ENCODE measurements at places on chromosomes 16 and 17.
A peak's percentile ranks its signal among the peaks of the same experiment; 100 is the strongest.

DNA sequence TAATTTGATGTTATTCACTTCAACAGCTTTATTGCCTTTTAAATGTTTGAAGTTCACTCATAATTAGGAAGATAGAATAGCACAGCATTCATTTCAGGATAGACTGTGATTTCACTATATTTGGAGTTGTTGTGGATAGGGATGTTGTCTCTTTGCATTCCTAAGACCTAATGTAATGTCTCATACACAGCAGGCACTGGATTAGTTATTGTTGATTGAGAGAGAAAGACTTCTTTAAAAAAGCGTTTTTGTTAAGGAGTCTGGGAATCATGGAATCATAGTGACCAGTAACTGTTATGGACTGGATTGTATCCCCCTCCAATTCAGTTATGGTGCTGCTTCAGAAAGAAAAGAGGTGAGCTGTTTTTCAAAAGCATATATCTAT lies 122.0 kb downstream of the USP22 start:
- DNase-seq: no peak

DNA sequence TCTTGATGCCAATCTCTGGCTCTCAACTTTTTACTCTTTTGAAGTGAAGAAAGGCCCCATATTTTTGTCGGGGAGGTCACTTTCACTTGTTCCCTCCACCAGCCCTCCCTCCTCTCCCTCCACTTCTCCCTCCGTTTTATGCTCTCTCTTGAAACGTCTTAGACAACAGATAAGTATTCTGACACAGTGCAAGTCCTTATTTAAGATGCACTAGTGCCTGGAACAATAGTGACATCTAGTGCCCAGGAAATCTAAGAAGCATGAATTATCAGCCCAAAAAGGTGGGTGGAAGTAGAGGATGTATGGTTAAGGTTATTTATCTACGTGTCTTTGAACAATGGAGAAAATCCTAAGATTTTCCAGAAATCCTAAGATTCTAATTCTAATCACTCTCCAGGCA lies 17.9 kb downstream of the PSME3IP1 start:
- DNase-seq: peak; percentile 75

- DNase-seq: no peak
Observed at GRCh38 chr16:21167360-21167759, 8.9 kb downstream of the LDAF1 start.

GRCh38 chr16:88197481-88198456 lies 185.0 kb upstream of the ZNF469 start:
- DNase-seq: no peak

DNA sequence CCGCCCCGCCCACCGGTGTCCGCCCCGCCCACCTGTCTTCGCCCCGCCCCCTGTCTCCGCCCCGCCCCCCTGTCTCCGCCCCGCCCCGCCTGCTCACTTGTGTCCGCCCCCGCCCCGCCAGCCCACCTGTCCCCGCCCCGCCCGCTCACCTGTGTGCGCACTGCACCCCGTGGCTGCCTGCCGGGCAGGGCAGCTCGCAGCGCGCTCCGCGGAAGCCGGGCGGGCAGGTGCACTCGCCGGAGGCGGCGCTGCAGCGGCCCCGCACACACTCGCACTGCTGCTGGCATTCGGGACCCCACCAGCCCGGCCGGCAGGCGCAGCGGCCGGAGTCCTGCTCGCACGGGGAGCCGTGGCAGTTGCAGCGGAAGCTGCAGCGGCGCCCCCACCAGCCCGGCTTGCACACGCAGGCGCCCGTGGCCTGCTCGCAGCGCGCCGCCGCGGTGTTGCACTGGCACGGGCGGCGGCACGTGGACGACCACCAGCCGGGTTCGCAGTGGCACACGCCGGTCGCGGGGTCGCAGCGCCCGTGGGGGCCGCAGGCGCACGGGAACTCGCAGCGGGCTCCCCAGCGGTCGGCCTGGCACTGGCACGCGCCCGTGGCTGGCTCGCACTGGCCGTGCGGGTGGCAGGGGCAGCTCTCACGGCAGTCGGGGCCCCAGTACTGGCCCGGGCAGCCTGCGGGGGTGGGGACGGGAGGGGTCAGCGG lies 2.1 kb downstream of the SCARF1 start:
- peak; percentile 73 for DNase-seq

GRCh38 chr16:1282324-1282973 lies 26.6 kb downstream of the TPSD1 start:
- no peak for DNase-seq

DNA sequence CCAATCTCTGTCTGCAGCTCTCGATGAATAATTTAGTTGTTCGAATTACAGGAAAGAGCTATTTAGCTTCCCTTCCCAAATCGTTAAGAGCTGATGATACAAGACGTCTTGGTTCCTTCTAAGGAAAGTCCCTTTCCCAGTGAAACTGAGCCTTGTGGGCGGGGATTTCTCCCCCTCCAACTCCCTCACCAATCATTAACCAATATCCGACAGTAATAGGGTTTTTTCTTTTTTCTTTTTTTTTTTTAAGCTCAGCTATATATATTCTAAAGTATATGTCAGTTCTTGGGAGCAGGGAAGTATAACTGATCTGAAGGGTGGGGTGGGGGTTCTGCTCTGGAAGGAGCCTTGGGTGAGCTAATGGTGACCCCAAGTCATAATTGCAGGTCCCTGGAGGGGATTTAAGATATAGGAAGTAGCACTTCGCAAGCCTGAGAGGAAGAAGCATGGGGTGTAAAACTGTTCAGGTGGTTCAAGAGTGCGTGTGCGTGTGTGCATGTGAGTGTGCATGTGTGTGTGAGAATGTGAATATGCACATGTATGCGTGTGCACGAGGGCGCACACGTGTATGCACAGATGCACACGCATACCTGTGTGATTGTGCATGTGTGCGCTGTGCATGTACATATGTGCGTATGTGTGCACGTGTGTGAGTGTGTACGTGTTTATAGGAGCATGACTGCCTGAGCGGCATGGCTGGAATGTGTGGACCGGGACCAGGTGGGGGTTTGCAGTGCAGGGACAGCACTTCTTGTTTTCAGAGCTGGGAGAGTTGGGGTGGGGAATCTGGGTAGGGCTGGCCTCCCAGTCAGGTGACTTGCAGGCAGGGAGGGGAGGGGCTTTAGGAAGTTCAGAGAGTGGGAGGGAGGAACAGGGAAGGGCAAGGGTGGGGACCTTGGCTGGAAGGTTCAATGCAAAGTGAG lies 42.7 kb downstream of the SOCS3 start:
- no peak for DNase-seq

DNA sequence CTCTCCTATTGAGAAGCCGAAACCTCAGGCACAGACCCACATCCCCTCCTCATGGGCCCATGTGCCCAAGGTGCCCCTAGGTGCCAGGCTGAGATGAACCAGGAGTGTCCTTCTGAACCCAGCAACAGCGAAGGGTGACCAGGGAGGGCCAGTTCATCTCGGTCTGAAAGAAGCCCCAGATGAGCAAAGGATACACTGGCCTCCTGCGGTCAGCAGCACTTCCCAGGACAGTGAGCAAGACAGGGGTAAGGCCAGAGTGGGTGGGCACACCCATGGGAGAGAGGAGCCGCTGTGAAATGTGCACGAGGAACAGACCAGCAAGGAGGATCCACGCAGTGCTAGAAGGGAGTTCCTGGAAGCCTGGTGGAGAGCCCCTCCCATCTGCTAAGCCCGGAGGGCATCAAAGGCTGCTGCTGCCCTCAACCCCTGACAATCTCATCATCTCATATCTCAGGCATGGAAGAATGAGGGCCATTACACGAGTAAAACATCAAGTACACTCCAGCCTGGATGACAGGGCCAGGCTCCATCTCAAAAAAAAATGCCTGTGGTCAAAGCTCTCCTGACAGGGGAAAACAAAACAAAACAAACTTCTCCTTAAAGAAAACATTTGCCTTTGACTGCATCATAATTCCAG lies 3.3 kb upstream of the HBZ start:
- no peak for DNase-seq

GRCh38 chr17:36885771-36886377 lies 51.4 kb upstream of the LHX1 start:
- no peak for DNase-seq

GRCh38 chr17:15006421-15007128 lies 258.6 kb downstream of the PMP22 start:
- no peak for DNase-seq

- no peak for DNase-seq
Observed at GRCh38 chr16:86958423-86958822, 358.8 kb downstream of the C16orf95 start.

DNA sequence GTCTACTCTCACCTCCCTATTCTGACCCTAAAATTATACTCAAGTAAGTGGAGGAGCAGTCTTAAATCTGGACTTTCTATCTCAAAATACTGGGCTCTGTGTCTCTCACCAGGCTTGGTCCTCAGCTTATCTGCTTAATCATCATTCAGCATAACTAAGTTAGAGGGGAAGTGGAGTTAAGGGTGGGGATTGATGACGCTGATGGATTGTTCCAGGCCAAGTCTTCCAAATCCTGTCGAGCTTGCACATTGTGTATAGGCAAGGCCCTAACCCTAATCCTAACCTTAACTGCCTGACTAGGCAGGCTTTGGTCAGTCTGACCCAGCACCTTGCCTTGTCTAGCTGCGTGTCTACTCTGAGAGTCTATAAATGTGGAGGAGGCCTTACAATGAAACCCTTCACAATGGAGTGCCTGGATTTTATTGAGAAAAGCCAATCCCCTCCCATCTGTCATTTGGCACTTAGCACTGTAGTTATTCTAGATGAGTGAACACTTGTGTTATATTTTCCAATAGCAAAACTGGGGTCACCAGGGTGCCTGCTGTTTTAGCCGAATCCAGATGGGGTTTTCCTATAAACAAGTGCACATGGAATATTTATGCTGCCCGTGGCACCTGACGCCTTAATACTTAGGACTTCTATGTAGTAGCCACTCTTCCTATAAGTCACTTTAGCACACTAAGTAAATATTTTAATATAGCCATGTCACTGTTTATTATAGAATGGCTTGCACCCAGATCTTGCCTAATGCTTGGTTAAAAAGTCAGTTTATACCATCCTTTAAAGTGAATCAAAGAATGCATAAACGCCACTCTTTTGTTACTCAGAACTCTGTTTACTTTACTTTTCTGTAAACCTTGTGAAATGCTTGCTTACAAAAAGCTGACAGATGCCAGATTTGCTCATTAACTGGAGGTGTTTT lies 193.2 kb upstream of the MYOCD start:
- DNase-seq: no peak

GRCh38 chr16:9092282-9092977 lies 986 bp downstream of the HAPSTR1 start:
- peak; percentile 52 for DNase-seq

- DNase-seq: no peak
Observed at GRCh38 chr17:31967648-31968047, 30.8 kb downstream of the SUZ12 start.

- no peak for DNase-seq
Observed at GRCh38 chr17:70022175-70022574, 52.9 kb upstream of the KCNJ16 start.

DNA sequence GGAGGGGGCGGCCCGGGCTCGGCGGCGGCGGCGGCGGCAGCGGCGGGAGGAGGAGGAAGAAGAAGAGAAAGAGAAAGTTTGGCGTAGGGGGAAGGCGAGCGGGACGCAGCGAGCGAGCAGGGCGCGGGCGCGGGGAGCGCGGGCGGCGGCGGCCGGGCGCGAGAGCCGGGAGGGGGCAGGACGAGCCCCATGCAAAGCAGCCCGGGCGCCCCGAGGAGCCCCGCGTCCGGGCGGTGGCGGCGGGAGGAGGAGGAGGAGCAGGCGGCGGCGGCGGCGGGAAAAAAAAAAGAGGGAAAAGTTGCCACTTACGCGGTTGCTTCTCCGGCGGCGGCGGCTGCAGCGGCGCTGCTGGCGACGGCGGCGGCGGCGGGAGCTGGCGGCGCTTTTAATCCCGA lies 10.3 kb upstream of the ZFHX3 start:
- DNase-seq: no peak

- no peak for DNase-seq
Observed at GRCh38 chr16:3266873-3267537, 10.6 kb upstream of the MEFV start.

GRCh38 chr16:11359370-11359769 lies 14.1 kb downstream of the RMI2 start:
- no peak for DNase-seq

DNA sequence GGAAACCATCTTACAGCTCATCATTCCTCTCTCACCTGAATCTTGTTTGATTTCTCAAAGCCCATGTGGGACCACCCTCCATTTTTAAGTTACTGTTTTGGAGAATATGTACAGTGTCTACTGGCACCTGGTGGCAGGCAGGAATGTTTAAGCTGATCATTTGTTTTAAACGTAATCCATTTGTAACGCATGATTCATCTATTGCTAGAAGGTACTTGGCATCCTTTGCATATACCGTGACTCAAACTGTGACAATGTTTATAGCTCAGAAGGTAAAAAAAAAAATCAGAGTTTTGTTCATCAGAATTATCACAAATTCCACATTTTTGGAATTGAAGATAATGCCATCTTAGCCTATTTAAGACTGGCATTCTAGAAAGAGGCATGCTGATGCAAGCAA lies 1007.5 kb upstream of the EEF2KMT start:
- no peak for DNase-seq

DNA sequence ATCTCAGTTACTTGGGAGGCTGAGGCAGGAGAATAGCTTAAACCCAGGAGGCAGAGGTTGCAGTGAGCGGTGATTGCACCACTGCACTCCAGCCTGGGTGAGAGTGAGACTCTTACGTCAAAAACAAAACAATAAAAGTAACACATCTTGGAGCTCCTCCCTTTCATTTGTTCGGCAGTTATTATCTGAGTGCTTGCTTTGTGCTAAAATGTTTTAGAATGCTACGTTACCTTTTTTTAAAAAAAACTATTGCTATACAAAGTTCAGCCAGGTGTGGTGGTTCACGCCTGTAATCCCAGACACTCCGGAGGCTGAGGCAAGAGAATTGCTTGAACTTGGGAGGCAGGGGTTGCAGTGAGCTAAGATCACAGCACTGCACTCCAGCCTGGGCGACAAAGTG lies 15.8 kb downstream of the IST1 start:
- no peak for DNase-seq

DNA sequence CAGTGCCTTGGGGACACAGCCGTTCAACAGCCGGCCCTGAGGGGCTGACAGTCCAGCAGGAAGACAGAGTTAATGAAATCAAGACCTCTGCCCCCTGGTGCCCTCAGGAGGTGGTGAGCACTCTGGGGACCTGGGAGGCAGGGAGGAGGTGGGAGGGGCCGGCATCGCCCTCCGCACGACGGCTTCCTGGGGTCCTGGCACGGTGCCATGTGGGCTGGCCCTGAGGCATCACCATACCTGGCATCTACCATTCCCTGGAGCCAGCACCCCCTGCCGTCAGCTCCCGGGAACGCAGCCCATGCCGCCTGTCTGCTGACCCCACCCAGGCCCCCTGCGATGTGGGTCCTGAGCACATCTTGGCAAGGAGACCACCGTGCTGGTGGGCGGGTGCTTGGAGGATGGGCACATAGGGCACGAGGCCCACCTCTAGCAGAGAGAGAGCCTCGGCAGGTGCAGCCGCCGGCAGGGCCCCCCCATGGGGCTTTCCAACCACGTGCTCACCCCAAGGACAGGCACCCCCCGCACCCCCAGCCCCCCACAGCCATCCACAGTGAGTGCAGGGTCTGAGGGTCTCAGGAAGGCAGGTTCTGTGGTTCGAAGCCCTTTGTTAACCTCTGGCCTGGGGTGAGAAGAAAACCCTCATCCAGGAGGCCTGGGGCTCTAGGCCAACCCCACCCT lies 52.5 kb downstream of the ZFPM1 start:
- DNase-seq: peak; percentile 75
